Activated T-helper 9 cell treated with anti-CD3 and anti-CD28 coated beads, Interleukin-2, amount 50 U/mL, for 16 hours (primary cell): ENCODE measurements at places on chromosomes 7 and 10.

- DNase-seq = no peak
Measured at GRCh38 chr10:3619241-3619640, 165.8 kb downstream of the KLF6 start.

GRCh38 chr7:48045195-48045765 lies 9.9 kb downstream of the C7orf57 start:
- no peak for DNase-seq

GRCh38 chr10:118139321-118139720 lies 92.6 kb upstream of the RAB11FIP2 start:
- no peak for DNase-seq

- DNase-seq = no peak
Measured at GRCh38 chr7:44309271-44310091, 15.9 kb downstream of the CAMK2B start.

GRCh38 chr10:70993051-70993450 lies 104.7 kb upstream of the PCBD1 start:
- DNase-seq = no peak
